Activated naive CD8-positive, alpha-beta T cell treated with anti-CD3 and anti-CD28 coated beads for 36 hours (primary cell): ENCODE measurements at places on chromosomes 2 and 18.
A peak's percentile ranks its signal among the peaks of the same experiment; 100 is the strongest.

- no peak for DNase-seq
These were observed 13.6 kb downstream of the DCAF17 start for GRCh38 chr2:171447675-171448074.

DNA sequence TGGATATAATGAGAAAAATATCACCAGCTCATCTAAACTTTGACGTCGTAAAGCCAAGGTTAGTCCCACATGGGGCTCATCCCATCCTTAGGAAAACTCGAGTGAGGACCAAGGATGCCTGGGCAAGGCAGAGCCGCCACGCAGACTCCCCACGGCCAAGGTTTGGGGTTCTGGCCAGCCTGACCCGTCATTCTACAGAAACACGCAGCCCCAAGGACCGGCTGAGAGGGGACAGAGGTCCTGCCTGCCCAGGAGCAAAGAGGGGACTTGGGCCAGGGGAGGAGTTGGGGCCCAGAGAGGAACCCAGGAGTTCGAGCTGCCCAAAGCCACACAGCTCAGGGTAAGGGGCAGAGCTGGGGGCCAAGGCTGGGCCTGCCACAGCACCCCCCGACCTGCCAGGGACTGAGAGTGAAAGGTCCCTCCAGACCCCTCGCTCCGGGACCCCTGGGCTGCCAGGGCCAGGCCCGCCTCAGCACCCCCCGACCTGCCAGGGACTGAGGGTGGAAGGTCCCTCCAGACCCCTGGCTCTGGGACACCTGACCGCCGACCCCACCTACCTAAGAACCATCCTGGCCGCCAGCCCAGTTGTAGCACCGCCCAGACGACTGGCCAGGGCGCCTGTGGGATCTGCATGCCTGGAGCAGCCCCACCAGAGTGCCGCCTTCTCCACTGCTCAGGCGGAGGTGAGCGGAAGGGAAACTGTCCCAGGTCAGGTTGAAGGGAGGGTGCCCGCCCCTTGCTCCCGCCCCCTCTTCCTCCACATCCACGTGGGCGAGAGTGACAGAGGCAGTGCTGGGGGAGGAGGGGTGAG is at the start of gene PDCD1:
Gene PDCD1, minus strand, starts transcription at position 689 of the 811 bp plus-strand sequence. Its CDS starts 56 bp downstream, at position 633.
- DNase-seq, result peak; percentile 80

DNA sequence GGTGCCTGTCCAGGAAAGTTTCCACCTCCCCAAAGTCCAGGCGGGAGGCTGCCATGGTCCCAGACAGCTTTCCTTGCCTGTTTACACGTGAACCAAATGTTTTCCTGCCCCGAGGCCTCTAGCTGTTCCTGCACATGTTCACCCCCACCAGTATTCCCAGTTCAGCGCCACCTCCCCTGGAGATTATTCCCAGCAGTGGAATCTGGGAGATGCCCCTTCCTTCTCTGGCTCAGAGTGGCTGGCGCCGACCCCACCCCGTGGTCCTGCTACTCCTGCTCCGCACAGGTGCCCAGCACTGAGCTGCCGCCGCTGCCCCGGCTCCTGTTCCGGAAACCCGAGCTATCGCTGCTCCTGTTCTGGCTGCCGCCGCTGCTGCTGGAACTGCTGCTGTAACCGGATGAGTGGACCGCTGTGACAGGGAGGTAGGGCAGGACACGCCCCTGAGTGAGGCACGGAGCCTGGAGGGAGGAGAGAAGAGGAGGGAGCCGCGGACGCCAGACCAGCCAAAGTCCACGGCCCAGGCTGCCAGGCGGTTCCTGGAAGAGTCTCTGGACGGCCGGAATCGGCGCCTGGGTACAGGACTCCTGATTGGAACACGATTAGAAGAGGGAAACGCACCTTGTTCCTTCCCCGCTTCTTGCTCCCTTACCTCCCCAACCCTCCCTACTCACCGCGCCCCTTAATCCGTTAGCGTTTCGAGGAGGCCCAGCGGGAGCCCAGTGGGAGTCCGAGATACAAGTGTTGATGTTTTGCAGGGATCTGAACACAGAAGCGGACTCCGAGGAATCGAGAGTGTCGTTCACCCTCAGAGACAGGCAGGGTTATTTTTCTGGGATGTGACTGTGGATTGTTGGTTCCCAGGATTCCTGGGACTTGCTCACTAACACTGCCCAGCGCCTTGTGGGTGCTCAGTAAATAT is at the start of gene PDE11A:
Gene PDE11A, minus strand, starts transcription at position 395 of the 919 bp plus-strand sequence. Its CDS starts 340 bp downstream, at position 55.
- DNase-seq, result peak; percentile 61

DNA sequence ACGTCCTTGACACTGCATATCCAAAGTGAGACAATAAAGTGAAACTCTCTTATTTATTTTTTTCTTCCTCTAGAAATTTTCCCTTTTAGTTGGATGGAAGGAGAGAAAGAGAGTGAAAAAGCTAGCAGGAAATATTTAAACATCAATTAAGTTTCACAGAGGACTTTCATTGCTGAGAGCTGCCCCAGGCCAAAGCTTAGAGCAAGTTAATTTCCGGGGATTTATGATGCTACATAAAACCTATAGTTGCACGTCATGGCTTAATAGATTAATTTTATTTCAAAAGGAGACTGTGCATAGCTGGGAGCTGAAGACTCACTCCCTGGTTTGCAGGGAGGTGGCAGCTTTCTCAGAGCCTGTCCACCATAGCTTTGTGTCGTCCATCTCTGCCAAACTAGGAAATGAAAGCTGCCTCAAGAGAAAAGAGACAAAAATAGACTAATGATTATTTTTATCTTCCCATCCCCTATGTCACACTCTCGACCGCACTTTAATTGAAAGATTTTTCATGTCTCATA is 323.3 kb upstream of the RAB6C start:
- no peak for DNase-seq

GRCh38 chr2:29222381-29223179 is 107.4 kb downstream of the CLIP4 start:
- DNase-seq, result no peak

DNA sequence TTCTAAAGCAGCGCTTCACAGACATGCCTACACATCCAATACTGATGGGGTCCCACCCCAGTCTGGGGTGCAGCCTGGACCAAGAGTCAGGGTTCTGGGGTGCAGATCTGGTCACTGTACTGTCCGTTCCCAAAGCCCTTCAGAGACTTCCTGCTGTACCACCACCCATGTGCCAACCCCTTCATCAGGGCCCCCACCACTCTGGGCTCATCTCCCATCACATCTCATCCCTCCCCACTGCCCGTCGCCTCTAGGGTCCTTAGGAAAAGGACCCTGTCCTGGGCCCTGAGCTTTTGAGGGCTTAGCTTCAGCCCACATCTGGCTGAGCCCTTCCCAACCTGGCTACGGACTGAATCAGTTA is 37.9 kb upstream of the ID2 start:
- DNase-seq, result no peak

DNA sequence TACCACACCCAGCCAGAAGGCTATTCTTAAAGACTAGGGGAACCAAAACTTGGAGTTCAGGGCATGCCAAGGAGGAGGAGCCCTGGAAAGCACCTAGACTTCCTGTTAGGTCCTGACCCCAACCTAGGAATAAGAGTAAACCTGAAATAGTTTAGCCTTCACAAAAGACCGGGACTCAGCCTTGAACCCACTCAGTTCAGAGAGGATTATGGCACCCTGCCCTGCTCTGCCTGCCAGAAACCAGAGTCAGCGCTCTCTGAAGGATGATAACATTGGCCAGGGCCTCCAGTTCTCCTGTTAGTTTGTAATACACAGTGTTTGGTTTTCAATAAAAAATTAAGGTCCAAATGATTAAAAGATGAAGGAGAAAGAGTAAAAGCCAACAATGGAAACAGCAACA is 96.4 kb downstream of the LDLRAD4 start:
- no peak for DNase-seq

DNA sequence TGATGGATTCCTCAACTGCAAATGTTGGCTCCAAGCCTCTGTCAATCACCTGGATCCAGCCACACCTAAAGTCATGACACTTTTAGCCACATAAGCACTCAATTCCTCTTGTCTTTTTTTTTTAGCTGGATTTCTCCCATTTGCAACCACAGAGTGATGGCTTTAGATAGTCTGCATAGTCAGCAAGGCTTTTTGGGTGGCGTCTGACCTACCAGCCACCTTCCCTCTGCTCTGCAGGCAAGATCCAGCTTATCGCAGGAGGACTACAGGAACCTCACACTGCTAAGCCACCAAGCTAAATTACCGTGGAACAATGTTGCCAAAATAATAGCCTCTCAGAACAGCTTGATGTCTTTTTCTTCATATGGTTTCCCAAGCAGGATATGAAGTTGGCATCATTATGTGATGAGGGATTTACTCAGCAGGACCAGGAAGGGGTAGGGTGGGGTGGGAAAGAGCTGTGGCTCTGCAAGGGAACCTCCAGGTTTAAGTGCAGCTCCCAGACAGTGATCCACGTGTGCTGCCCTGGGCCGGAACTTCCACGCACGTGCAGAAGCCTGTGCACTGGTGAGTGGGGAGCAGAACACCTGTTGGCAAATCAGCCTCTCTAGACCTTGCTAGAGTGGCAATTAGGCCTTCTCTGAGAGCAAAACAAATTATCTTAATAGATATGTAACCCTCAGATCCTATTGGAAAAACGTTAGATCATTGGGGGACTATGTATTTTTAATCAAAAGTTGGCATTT is 170.6 kb upstream of the NCK2 start:
- no peak for DNase-seq

- no peak for DNase-seq
These were observed 28.1 kb upstream of the HTR2B start for GRCh38 chr2:231152800-231153557.

DNA sequence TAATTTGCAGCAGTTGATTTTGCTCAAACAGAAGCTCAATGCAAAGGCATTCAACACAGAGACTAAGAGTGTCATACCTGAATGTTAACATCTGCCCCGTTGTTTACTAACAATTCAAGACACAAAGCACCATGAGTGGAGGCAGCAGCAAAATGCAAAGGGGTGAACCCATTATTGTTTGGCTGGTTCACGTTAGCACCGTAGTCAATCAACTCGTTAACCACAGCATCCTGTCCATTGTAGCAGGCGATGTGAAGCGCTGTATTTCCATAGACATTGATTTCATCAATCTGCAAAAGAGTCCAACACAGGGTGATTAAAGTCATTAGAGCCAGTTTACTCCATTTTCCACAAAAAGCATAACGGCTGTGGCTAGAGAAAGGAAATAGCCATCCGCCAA is 189.3 kb downstream of the ANKRD44 start:
- DNase-seq, result no peak

DNA sequence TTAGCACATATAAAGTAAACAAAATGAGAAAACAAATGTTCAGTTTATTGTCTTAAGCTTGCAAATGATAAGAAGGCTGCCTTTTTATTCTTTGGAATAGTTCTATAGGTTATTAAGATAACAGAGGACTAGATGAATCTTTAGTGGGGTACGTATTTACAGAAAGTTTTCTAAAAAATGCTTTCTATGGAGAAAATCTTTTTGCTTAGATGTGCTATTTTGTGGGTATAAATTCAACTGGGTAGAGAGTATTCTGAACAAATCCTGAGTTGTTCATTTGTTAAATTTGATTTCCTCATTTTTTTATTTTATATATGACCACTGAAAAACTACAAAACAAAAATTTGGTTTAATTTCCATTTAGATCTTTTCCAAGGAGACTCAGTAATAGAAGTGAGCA is 566.9 kb downstream of the PLCL1 start:
- no peak for DNase-seq

- peak; percentile 13 for DNase-seq
These were observed 21.8 kb upstream of the RPIA start for GRCh38 chr2:88669482-88670214.

DNA sequence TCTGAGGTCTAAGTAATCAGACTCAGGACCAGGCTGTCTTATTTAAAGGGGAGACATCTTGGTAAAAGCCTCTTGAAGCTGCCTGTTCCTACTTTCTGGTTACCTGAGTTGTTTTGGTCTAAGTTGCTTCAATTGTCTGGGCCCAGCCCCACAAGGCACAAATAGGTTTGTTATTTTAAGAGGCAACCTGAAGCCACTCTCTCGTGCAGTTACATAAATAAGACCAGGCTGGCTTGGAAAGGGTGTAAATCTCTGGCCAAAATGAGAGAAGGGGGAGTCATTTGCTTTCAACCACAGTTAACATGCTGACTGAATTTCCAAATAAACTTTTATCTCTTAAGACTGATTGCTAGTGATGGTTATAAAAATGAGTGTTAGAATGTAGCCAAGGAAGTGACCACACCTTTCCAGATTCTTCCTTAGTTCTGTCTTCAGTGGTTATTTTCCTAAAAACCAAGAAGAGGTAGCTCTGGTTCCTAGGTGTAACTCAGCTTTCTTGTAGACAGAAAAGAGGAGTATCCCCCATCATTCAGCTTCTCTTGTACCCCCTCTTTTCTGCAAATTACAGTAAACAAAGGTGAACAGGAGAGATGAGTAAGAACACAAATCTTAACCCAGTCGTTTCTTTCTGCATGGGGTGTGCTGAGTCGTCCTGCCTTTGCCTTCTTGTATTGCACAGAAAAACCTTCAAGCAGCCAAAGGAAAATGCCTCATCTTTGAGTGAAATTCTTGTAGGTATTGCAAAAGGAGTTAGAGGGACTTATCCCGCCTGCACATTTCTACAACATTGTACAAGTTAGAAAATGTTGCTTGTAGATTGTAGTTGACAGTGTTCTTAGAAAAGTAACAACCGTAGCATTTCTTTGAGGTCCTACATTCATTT is 161.5 kb upstream of the NT5C1B start:
- no peak for DNase-seq
